ENCODE measurements at places on chromosomes 1 and 21.

- no peak for DNase-seq
- H3K27ac ChIP-seq, result no peak overlapping the region
- no peaks in the 10 kb centered on the region for H3K36me3 ChIP-seq
- H3K4me3 ChIP-seq, result no peak overlapping the region
- no peaks in the 10 kb centered on the region for H3K4me1 ChIP-seq
- H3K27me3 ChIP-seq, result peaks cover 19% of the 10 kb centered on the region
Observed at GRCh38 chr1:116666187-116667077, 1.1 kb downstream of the IGSF3 start.

DNA sequence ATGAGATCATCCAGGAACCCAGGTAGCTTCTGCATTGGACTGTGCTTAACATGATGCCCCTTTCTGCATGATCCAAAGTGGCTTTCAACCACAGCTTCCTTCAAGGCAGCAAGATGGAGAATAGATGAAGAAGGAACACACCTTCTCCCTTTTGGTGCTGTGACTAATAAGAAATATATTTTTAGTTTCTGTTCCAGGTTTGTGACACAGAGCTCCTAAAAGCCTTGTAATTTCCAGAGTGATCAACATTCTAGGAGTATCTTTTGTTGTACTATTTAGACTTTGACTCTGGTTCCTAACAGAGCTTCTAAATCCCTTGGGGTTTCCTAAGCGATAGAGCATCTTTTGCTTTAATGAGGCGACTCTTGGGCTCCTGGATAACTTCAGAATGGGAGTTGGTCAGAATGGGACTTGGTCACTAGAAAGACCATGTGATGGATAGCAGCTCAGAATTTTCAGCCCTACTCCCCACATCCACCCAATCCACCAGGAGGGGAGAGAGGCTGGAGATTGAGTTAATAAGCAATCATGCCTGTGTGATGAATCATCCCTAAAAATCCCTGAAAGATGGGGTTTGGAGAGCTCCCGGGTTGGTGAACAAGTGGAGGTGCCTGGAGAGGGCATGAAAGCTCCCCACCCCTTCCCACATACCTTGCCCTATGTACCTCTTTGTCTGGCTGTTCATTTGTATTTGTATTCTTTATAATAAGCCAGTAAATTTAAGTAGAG lies 134.8 kb downstream of the FGGY start:
- H3K4me1 ChIP-seq, result no peaks in the 10 kb centered on the region
- H3K27me3 ChIP-seq, result no peaks in the 10 kb centered on the region
- no peak overlapping the region for H3K4me3 ChIP-seq
- DNase-seq, result no peak

GRCh38 chr1:89129911-89130310 lies 4.0 kb upstream of the GBP2 start:
- H3K36me3 ChIP-seq, result no peaks in the 10 kb centered on the region
- H3K27ac ChIP-seq, result no peak overlapping the region
- peaks cover 6% of the 10 kb centered on the region for H3K4me1 ChIP-seq
- no peak overlapping the region for H3K4me3 ChIP-seq
- H3K27me3 ChIP-seq, result no peaks in the 10 kb centered on the region

- no peak for DNase-seq
- H3K36me3 ChIP-seq, result no peaks in the 10 kb centered on the region
- no peaks in the 10 kb centered on the region for H3K27me3 ChIP-seq
- no peak overlapping the region for H3K27ac ChIP-seq
- no peak overlapping the region for H3K4me3 ChIP-seq
Observed at GRCh38 chr1:101483982-101484688, 247.3 kb downstream of the S1PR1 start.

- H3K27me3 ChIP-seq, result no peaks in the 10 kb centered on the region
- H3K27ac ChIP-seq, result no peak overlapping the region
- H3K36me3 ChIP-seq, result no peaks in the 10 kb centered on the region
- H3K4me1 ChIP-seq, result no peaks in the 10 kb centered on the region
- no peak overlapping the region for H3K4me3 ChIP-seq
Observed at GRCh38 chr1:75265792-75266191, 131.6 kb downstream of the LHX8 start.

DNA sequence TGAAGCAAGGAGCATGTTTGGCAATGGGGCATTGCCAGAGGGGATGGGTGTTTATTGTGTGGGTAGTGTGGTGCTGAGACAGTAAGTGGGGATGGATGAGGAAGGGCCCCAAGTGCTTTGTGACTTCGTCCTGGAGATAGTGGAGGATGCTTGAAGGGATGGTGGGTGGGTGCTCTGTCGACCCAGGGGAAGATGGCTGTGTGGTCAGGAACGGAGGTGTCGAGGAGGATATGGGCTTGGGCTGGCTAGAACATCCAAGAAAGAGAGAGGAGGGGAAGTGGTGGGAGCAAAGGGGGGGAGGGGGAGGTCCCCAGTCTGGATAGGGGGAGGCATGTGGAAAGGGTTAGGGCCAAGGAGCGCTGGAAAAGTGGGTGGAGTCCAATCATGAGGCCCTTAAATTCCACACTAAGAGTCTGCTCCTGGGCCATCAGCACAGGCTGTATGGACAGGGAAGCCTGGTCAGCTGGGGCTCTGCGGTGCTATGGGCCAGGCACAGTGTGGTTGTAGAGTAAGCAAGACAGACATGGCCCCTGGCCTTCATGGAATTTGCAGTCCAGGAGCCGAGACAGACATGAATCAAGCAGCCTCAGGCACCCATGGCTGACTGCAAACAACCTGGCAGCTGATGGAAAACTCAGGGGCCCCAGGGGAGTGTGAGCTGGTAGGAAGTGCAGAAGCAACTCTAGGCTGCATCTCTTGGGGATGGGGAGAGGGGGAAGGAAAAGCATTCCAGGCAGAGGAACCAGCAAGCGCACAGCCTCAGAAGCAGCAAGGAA lies 36.3 kb downstream of the EDN2 start:
- H3K36me3 ChIP-seq, result no peaks in the 10 kb centered on the region
- no peaks in the 10 kb centered on the region for H3K4me1 ChIP-seq
- H3K27me3 ChIP-seq, result no peaks in the 10 kb centered on the region
- no peak overlapping the region for H3K4me3 ChIP-seq
- DNase-seq, result no peak

GRCh38 chr1:109527098-109527811 lies 12.4 kb upstream of the GPR61 start:
- DNase-seq, result no peak
- no peak overlapping the region for H3K4me3 ChIP-seq
- no peaks in the 10 kb centered on the region for H3K36me3 ChIP-seq
- H3K27me3 ChIP-seq, result peaks cover 14% of the 10 kb centered on the region
- H3K4me1 ChIP-seq, result no peaks in the 10 kb centered on the region

DNA sequence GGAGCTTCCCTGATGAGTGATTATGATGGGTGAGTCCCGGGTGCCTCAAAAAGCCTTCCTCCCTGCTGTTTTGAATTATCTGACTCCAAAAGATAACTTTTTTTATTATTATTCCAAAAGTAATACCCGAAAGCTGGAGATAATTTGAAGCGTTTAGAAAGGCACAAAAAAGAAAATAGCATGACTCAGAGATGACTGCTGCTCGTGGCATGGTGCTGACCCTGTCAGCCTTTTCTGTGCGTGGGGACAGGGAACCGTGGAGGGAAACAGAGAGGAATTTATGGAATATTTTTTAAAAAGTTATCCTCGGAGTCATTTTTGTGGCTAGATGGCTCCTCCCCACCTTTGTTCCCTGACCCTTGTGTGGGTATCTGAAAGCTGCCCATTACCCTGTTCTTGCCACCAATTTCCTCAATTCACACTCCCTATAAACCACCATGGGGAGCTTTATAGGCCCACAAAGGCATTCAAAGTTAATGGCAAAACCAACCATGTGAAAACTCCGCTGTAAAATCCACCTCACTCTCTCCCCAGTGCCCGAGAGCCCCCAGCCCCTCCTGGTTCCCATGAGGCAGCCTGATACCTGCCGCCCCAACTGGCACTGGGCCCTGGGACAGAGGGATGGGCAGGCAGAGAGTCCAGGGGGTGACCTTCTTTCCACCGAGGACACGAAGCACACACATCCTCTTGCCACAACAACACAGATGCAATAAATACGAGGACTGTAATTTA lies 37.5 kb downstream of the IGSF21 start:
- H3K27ac ChIP-seq, result no peak overlapping the region
- H3K36me3 ChIP-seq, result no peaks in the 10 kb centered on the region
- no peak for DNase-seq

DNA sequence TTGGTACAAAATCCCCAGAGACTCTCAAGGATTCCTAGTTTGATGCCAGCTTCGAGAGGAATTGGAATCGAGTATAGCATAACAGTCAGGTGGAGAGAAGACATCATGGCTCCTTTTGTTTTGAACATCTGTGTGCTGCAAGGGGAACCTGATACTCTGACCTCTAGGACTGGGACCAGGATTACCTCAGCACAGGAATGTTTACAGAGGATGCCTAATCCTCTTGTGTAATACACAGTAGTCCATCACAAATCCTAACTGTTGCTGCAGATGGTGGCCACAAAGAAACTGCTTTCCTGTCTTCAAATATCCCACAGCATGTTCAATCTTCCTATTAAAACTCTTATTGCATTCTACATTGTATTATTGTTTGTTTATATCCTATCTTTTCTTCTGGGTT lies 111.8 kb upstream of the PRMT6 start:
- H3K27ac ChIP-seq, result no peak overlapping the region
- H3K27me3 ChIP-seq, result no peaks in the 10 kb centered on the region
- H3K4me3 ChIP-seq, result no peak overlapping the region
- H3K36me3 ChIP-seq, result no peaks in the 10 kb centered on the region
- no peaks in the 10 kb centered on the region for H3K4me1 ChIP-seq
- no peak for DNase-seq

DNA sequence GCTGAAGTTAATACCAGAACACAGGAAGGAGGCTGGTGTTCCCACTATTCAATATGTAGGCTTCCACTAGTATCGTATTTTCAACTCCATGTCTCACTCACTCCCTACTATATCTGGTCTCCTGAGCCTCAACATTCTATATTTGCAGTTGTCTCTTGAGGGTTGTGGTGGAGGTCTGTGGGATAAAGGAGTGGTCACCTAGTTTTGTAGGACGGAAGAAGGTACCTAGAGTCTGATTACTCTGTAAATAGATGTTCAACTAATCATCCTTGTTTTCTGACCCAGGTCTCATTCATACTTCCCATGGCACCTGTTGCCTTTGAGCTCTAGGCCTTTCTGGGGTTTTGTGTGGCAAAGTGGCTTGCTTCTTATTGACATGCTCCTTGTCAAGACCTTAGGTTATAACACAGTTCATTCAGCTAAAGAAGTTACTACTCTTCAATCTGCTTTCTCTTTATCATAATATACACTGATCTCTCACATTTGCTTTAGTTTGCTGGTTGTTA lies 18.1 kb downstream of the IFT25 start:
- no peak for DNase-seq
- H3K27ac ChIP-seq, result no peak overlapping the region
- no peaks in the 10 kb centered on the region for H3K4me1 ChIP-seq
- H3K4me3 ChIP-seq, result no peak overlapping the region
- H3K27me3 ChIP-seq, result no peaks in the 10 kb centered on the region

- no peaks in the 10 kb centered on the region for H3K36me3 ChIP-seq
- H3K27me3 ChIP-seq, result peaks cover 5% of the 10 kb centered on the region
- no peak overlapping the region for H3K4me3 ChIP-seq
- no peak for DNase-seq
- H3K27ac ChIP-seq, result no peak overlapping the region
Observed at GRCh38 chr1:226542623-226543103, 5.9 kb upstream of the STUM start.

DNA sequence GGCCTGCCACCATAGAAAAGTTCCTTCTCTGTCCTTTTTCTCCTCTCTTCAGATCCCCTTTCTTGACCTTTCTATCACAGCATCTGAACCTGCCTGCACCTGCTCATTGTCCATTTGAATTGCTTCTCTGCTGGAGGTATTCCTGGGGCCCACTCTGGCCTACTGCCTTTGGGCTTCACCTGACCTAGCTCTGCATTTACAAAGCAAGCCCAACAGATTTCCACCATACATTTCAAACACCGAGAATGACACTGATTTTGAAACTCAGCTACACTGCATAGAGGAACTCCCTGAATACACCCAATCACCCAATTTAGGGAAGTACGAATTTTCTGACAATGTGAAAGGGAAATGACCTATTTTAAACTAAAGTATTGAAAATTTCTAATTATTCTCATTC lies 284.5 kb upstream of the USP25 start:
- no peak for DNase-seq
- H3K27ac ChIP-seq, result no peak overlapping the region
- H3K27me3 ChIP-seq, result no peaks in the 10 kb centered on the region
- no peak overlapping the region for H3K4me3 ChIP-seq
- no peaks in the 10 kb centered on the region for H3K36me3 ChIP-seq

DNA sequence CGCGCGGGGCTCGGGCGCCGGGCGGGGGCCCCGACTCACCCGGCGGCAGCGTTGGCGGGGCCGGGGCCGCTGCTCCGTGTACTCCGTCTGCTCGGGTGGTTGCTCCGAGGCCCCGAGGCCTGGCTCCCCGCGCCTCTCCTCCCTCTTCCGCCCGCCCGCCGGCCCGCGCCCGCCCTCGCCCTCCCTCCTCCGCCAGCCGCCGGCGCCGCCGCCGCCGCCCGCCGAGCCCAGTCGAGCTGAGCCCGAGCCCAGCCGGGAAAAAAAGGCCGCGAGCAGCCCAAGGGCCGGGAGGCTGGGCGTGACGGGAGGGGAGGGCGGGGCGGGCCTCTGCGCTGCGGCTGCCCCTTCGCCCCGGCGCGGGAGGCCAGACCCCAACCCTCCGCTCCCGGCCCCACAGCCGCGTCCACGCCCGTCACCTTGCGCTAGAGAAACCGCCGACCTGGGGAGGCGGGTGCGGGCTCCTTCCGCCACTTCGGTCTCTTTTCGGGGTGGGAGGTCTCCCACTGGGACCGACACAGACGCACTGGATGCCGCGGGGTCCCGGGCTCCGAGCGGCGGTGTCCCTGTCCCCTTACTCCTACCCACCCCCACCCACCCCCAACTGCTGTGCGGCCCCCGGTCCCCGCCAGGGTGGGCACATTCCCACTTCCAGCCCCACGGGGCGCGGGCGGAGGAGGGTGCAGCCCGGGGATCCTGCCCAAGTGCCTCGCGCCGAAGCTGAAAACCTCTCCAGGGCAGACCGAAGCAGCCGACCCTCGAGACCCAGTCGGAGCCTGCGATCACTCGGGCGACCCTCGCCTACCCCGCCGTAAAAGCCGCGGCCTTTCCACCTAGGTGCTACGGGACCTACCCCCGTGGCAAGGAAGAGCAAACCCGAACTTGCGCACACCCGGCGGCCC lies at the start of gene CERS2:
Gene CERS2 (minus strand): TSS at position 256 of the 899 bp plus-strand sequence. CDS start 5,745 bp downstream, outside the sequence.
- H3K36me3 ChIP-seq, result no peaks in the 10 kb centered on the region
- peak within 1 kb of the TSS; percentile 86 for H3K27ac ChIP-seq
- H3K4me3 ChIP-seq, result peak within 1 kb of the TSS; percentile 95
- peak; percentile 76 for DNase-seq
- H3K4me1 ChIP-seq, result peaks cover 33% of the 10 kb centered on the region

DNA sequence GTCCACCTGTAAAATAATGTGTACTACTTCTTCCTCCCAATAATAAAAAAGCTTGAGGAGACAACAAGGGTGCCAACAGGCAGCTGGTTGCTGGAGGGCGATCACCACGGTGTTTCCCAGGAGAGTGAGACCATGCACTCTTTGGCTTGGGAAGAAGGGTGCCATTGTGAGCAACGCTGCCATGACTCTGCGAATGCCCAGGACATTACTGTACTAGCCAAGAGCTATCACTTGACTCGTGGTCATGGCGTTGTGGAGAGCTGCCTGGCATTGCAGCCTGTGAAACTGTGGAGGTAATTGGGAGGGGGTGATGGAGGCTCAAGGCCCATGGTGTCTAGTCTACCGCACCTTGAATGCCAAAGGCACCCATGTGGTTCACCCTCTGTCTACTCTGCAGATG lies 14.6 kb upstream of the PRMT2 start:
- no peaks in the 10 kb centered on the region for H3K27me3 ChIP-seq
- H3K4me3 ChIP-seq, result no peak overlapping the region
- no peaks in the 10 kb centered on the region for H3K4me1 ChIP-seq
- H3K27ac ChIP-seq, result no peak overlapping the region
- no peak for DNase-seq
